ENCODE measurements at places on chromosomes 11 and 22.

DNA sequence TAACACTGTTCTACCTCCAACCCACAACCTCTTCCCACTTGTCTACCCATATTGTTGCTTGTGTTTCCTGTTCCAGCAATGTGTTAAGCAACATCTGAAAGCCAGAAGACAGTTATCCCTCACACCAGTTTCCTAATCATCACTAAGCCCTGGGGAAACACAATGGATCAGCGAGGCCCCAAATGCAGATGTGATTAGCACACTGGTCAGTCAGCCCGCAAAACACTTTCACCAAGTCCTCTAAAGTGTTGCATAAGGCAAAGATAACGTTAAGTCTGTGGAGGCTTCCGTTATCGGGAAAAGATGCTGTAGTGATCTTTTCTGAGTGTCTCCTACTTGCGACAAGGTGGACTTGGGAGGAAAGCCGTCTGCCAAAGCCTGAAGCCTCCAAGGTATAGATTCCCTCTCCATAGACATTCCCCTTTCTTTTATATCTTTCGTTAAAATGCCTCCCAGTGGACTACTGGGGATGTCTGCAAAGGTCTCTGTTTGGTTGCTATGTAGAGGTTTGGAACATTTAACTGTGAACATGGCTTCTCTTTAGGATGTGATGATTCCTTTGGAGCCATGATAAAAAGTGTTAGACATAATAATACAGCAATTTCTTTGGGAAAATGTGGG lies at the start of gene MS4A3:
TSS of gene MS4A3 (plus strand) at position 317 of the 621 bp plus-strand sequence. CDS start 4,496 bp downstream, outside the sequence.
- no peak for DNase-seq

- no peak for DNase-seq
Measured at GRCh38 chr11:60767388-60767811, 10.7 kb downstream of the MS4A15 start.

DNA sequence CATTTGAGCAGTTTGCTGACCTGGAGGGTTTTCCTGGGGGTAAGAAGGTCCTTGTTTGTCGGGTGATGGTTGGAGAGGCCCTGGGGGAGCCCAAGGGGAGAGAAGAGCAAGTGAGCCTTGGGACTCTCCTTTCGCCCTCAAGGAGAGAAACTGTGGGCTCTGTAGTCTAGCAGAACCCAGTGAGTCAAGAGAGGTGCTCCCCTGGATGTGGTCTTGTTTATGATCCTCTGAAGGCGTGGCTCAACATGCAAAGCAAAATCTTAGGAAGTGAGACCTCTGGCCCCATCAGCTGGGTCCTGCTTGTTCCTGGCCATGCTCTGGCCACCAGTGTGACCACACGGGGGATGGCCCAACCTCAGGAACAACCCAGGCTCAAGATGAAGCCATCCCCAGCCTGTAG lies 66.5 kb upstream of the ALX4 start:
- DNase-seq, result no peak

GRCh38 chr11:2218031-2218633 lies 46.5 kb upstream of the TH start:
- DNase-seq, result no peak

GRCh38 chr22:43443152-43443471 lies 31.3 kb downstream of the MPPED1 start:
- no peak for DNase-seq

- DNase-seq, result no peak
Measured at GRCh38 chr11:1967641-1968225, 20.6 kb downstream of the MRPL23 start.

DNA sequence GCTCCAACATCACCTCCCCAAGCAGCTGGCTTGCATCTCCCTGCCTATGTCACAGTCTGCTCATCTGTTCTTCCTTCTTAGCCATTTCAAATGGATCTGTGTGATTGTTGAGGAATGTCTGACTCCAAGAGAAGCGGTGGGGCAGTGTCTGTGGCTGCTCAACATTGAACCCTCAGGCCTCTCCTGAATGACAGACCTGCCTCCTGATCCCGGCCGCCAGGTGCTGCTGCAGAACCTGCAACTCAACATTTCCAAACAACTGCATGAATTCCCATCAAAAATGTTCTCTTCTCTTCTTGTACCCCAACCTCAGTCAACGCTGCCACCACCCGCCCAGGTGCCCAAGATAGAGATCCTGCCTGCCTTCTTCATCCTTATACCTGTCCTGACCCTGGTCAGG lies 132.5 kb downstream of the FBXO7 start:
- DNase-seq, result no peak

DNA sequence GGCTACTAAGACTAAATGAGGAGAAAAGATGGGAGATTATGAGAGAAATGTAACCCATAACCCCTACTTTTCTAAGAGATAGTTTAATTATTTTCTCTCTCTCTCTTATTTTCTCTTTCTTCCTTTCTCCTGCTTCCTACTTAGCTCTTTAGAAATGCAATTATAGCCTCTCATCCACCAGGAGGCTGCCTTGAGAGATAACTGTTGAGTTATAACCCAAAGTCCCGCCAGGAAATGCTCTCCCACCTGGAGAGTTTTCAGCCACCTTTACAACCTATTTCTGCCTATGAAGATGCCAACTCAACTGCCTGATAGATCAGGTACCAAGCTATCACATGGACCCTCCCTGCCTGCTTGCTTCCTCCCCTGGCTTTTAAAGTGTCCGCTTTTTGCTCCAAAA lies 34.0 kb upstream of the TMEM123 start:
- no peak for DNase-seq

DNA sequence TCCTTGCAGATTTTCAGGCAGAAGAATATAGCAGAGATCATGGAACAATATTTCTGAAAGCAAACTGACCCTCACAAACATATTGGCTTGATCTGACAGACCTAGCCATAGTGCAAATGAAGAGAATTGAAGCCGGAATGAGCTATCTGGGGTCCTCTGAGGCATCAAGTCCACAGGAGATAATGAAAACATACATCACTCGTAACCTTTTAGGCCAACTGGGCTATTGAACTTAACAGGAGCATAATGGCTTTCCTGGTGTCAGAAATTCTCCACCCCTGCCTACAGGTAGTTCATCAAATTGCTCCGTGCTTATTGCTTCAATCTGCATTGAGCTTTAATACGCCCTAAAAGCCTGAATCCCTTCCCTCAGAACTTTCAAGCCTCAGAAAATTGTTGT lies 1414.6 kb upstream of the TENM4 start:
- no peak for DNase-seq

GRCh38 chr11:57983191-57983590 lies 40.5 kb upstream of the OR9Q1 start:
- no peak for DNase-seq

DNA sequence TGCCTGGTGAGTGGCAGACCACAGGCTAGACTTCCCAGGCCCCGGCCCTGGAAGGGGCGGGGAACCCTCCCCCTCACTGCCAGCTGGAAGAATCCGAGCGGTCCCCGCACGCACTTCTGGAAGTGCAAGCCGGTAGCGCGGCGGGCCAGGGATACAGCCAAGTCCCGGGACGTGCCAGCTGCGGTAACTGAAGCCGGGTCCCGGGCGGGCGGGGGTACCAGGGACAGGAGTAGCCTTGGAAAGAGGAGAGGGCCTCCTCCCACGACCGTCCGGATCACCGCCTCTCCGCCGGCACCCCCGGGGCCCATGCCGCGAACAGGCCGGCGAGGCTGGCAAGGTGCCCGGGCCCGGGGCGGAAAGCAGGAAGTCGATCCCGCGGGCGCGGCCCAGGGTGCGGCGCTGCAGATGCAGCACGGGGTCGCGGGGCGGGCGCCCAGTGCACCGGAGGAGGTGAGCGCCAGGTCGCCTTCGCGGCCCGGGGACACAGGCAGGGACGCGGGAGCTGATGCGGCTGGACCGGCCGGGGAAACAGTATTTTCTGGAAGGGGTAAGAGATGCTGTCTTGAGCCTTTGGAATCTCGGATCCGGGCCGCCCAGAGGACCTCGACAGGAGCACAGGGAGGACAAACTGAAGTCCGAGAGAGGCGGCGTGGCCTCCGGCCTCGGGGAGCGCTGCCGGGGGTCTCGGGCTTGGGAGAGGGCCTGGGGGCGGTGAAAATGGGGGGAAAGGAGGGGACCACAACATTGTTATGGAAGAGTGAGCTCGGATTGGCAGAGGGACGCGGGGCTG lies 783 bp upstream of the SLC35C1 start:
- peak; percentile 40 for DNase-seq

GRCh38 chr22:45600790-45601730 lies 70.6 kb upstream of the ATXN10 start:
- no peak for DNase-seq

GRCh38 chr11:74670171-74670570 lies 61.1 kb downstream of the CHRDL2 start:
- DNase-seq, result no peak

- no peak for DNase-seq
Measured at GRCh38 chr22:46588279-46589140, 31.7 kb upstream of the GRAMD4 start.

- DNase-seq, result peak; percentile 47
Measured at GRCh38 chr11:108592591-108593213, 866 bp downstream of the EXPH5 start.

DNA sequence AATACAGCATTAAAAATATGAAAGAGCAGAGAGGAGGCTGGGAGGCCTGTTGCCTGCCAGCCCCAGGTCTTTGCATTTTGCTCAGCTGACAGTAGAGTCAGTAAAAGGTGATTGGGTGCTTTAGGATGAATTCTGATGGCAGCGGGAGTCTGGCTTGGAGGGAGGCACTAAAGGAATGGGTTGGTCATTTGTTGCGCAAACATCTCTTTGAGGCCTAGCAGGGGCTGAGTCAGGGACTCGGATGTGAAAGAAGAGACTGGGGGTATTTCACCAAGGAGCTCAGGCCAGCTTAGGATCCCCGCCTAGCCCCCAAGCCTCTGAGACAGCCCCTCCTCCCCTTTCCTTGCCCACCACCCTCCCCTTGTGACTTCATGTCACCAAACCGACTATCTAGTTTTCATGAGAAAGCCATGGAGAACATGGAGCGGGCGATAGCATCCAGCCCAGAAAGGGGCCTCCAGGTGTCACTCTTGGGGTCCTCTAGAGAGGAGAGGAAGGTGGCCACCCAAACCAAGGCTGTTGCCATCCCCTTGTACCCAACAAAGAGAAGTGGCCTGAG lies 9.7 kb downstream of the DGKZ start:
- DNase-seq, result no peak
